ENCODE measurements at places on chromosomes 4 and X.

DNA sequence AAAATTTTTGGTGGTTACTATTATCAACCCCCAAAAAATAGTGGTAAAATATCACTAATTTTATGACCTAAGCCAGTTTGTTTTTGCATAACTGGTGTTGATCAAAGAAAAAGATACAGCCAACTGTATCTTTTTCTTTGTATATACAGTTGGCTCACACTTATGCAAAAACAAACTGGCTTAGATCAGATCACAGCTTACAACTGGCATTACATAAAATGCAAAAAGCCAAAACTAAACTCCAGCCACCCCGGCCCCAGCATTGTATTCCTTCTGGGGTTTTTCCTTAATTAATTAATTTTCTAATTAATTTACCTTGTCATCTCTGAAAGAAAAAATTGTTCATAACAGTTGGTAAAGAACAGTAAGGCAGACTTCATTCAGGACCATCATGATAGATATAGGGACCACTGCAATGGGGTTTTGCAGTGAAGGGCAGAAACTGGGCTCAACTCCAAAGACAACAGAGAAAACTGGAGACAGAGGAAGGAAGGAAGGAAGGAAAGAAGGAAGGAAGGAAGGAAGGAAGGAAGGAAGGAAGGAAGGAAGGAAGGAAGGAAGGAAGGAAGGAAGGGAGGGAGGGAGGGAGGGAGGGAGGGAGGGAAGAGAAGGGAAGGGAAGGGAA, 202.1 kb downstream of the HNRNPD start:
- peak; percentile 20 for DNase-seq

GRCh38 chrX:17679820-17680219, 57.5 kb upstream of the SCML1 start:
- DNase-seq: peak; percentile 13

DNA sequence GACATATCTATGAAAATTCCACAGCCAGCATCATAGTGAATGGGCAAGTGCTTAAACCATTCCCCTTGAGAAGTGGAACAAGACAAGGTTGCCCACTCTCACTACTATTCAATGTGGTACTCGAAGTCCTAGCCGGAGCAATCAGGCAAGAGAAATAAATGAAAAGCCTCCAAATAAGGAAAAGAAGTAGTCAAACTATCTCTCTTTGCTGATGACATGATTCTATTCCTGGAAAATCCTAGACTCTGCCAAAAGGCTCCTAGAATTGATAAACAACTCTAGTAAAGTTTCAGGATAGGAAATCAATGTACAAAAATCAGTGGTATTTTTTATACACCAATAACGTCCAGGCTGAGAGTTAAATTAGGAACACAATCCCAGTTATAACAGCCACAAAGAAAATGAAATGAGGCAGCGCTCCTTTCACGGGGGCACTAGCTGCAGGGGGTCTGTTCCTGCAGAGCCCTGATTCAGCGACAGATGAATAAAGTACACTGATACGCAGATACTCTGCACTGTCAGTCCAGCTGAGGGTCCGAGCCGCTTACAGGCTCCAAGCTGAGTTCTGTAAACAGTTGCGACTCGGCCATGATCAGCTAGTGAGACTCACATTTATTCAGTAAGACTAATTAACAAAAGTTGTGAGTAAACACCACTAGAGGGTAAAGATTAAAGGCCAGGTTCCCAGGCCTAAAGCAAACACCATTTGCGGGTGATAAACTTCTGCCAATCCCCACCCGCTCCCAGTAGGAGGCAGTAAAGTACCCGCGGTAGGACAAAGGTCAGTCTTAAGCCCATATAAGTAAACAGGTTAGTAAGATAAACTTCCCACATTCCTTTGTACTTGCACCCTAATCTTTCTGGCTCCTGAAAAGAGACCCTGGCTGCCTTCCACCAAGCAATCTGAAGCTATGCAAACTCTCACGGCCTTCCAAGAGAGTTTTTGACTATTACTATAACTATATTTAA, 290.6 kb upstream of the GRID2 start:
- no peak for DNase-seq

DNA sequence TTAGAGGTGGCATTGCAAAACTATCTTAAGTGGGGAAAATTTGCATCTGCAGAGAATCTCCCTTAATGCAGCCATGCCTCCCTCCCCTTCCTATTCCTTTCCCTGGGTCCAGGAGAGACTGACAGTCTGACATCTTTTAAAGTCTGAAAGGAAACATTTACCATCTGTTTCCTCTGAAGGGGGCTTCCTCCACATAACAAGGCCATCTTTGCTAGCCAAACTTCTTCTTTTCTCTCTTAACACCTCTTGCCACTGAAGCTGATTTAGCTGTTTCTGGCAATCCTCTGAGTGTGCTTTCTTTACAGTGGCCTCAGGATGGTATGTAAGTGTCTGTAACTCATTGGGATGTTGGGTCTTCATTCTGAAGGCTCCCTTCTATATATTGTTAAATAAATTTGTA, 34.6 kb upstream of the AADAT start:
- DNase-seq: no peak

GRCh38 chrX:134604701-134605311, 53.5 kb downstream of the PLAC1 start:
- DNase-seq: no peak

- DNase-seq: no peak
These were observed 93.5 kb upstream of the TRIM2 start for GRCh38 chr4:153110739-153111138.

- no peak for DNase-seq
These were observed 12.3 kb upstream of the DTHD1 start for GRCh38 chr4:36269101-36269500.
